ENCODE measurements at places on chromosomes 12 and 14. TPM values are rescaled to one million over a fixed set of nuclear protein-coding genes. Genes with fewer than 3 reads are reported as not detected.
A peak's percentile ranks its signal among the peaks of the same experiment; 100 is the strongest.

GRCh38 chr12:92253301-92253700 lies 107.7 kb upstream of the BTG1 start:
- H3K27me3 ChIP-seq = no peaks in the 10 kb centered on the region
- DNase-seq = no peak
- no peaks in the 10 kb centered on the region for H3K36me3 ChIP-seq
- no peak overlapping the region for H3K27ac ChIP-seq

- no peak for DNase-seq
- H3K4me3 ChIP-seq = peak overlapping the region; percentile 9
- no peaks in the 10 kb centered on the region for H3K27me3 ChIP-seq
- H3K4me1 ChIP-seq = no peaks in the 10 kb centered on the region
These were observed 426.0 kb downstream of the GALC start for GRCh38 chr14:87566991-87567390.

- H3K27ac ChIP-seq = no peak overlapping the region
- no peak for DNase-seq
- no peaks in the 10 kb centered on the region for H3K27me3 ChIP-seq
- no peak overlapping the region for H3K4me3 ChIP-seq
- H3K36me3 ChIP-seq = no peaks in the 10 kb centered on the region
These were observed 55.0 kb upstream of the GRIP1 start for GRCh38 chr12:66733839-66734238.

DNA sequence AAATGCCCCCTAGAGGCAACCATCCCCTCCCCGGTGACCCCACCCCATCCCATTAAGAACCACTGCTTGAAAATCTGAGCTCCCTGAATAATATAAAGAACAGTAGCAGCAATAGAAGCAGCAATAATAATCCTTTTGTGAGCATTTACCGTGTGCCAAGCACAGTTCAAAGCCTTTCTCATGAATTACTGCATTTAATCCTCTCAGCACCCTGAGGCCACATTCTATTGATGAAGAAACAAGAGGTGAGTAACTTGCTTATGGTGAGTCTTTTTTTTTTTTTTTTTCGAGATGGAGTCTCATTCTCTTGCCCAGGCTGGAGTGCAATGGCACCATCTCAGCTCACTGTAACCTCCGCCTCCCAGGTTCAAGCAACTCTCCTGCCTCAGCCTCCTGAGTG lies 65.0 kb downstream of the KCNK10 start:
- H3K4me1 ChIP-seq = no peaks in the 10 kb centered on the region
- no peaks in the 10 kb centered on the region for H3K36me3 ChIP-seq
- H3K4me3 ChIP-seq = no peak overlapping the region
- no peak overlapping the region for H3K27ac ChIP-seq
- no peaks in the 10 kb centered on the region for H3K27me3 ChIP-seq

DNA sequence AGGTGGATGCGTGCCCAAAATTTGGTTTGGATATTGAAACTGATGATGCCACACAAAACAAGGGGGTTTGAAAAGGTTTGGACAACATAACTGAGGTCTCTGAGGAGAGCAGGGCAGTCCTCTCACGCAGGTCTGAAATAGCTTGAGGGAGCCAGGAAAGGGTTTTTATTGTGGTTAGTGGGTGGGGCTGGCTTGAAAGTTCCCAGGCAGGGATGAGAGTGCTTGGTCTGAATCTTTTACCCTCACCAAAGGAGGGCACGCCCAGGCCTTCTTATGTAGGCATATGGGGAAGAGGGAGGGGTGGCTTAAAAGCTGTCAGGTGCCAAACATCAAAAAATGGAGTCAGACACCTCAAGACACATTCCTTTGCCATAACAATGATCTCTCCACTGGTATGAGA lies 493.1 kb upstream of the CCDC196 start:
- no peaks in the 10 kb centered on the region for H3K36me3 ChIP-seq
- no peaks in the 10 kb centered on the region for H3K4me1 ChIP-seq
- H3K4me3 ChIP-seq = no peak overlapping the region
- no peaks in the 10 kb centered on the region for H3K27me3 ChIP-seq
- DNase-seq = no peak

DNA sequence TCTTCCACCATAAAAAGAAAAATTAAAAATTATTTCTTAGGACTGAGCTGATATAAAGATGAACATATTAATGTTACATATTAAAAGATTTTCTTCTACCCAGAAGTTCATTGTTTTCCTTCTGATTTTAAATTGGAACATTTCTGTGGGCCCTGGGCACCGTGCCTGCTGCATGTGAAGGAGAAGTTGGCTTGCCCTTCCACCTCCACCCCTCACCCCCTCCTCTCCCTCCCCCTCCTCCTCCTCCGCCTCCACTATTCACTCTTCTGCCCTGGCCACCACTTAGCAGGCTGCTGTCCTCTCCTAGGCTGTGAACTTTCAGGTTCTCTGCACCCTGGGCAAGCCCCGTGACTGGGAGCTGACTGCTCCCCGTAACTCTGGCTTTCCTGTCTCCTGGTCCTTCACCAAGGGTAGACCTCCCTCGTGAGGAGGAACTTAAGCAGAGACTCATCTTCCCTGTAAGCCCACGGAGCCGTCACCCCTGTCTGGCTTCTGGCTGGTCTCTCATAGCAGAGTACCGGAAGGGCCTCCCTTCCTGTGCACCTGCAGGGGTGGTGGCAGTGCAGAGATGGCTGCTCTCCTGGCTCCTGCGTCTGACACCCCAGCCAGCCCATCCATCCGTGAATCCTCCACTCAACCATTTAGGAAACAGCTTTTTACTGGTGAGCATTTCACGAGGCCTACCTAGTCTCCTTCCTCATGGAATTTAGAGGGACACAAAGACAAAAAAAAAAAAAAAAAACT lies 12.8 kb downstream of the TUNAR start:
- H3K4me1 ChIP-seq = no peaks in the 10 kb centered on the region
- H3K27ac ChIP-seq = no peak overlapping the region
- no peak overlapping the region for H3K4me3 ChIP-seq
- no peak for DNase-seq
- H3K27me3 ChIP-seq = no peaks in the 10 kb centered on the region

DNA sequence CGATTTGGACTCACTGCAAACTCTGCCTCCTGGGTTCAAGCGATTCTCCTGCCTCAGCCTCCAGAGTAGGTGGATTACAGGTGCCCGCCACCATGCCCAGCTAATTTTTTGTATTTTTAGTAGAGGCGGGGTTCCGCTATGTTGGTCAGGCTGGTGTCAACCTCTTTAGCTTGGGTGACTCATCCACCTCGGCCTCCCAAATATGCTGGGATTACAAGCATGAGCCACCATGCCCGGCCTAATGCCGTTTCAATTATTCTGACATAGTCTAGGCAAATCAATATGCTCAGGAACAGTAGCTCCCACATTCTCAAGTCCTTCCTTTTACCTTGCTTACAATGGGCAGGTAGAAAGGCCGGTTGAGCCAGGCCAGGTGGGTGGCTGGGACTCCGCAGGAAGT lies 82.0 kb upstream of the EEA1 start:
- no peak overlapping the region for H3K27ac ChIP-seq
- no peak for DNase-seq
- H3K4me3 ChIP-seq = no peak overlapping the region
- H3K27me3 ChIP-seq = no peaks in the 10 kb centered on the region
- no peaks in the 10 kb centered on the region for H3K36me3 ChIP-seq
- H3K4me1 ChIP-seq = peaks cover 4% of the 10 kb centered on the region

GRCh38 chr14:94961386-94962165 lies 191.7 kb upstream of the GSC start:
- H3K36me3 ChIP-seq = no peaks in the 10 kb centered on the region
- H3K27ac ChIP-seq = no peak overlapping the region
- no peak overlapping the region for H3K4me3 ChIP-seq
- no peaks in the 10 kb centered on the region for H3K27me3 ChIP-seq
- no peak for DNase-seq
- H3K4me1 ChIP-seq = peaks cover 8% of the 10 kb centered on the region

DNA sequence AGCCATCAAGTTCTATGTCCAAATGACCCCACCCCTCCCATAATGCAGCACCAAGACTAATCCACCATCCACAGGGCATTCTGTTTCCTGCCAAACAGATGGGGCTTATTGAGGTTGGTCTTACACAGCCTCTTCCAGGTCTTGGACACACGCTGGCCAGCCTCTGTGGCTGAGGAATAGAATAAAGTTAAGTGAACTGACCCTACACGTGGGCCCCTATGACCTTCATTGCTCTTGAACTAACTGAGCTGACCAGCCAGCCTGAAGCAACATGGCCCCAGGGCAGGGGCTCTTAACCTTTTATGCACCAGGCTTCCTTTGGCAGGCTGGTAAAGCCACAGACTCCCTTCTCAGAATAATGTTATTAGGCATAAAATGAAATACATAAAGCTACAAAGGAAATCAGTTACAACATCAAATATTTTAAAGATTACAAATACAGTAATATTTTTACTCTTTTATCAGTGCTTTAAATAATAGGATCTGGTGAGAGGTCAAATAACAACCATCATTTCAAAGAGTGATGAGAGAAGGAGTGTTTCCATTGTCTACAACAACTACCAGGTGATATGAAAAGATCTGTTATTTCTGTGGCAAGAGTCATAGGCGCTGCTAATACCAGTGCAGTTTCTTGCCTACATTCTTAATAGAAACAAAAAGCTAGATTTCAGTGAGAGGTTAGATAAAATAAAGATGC lies 192.9 kb upstream of the NUDT4 start:
- DNase-seq = no peak
- H3K4me1 ChIP-seq = peaks cover 4% of the 10 kb centered on the region
- peak overlapping the region; percentile 17 for H3K27ac ChIP-seq
- no peak overlapping the region for H3K4me3 ChIP-seq
- H3K27me3 ChIP-seq = no peaks in the 10 kb centered on the region

DNA sequence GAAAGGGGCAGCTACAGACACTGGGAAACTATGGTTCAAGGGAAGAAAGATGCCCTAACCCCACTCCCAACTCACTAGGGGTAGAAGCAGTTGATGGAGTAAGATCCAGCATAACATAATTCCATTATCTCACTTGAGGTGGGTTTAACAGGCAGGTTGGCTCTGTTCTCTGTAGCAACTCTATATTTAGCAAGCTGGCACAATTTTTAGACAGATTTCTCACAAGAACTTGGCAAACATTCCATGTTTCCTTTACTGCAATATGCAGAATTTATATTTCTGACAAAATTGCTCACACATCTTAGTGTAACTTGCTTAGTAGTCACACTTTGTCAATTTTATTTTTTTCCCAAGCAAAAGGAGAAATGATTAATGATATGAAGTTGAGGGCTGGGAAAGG lies 475.4 kb downstream of the RMST start:
- no peaks in the 10 kb centered on the region for H3K36me3 ChIP-seq
- H3K27ac ChIP-seq = no peak overlapping the region
- H3K4me3 ChIP-seq = no peak overlapping the region
- H3K4me1 ChIP-seq = no peaks in the 10 kb centered on the region

DNA sequence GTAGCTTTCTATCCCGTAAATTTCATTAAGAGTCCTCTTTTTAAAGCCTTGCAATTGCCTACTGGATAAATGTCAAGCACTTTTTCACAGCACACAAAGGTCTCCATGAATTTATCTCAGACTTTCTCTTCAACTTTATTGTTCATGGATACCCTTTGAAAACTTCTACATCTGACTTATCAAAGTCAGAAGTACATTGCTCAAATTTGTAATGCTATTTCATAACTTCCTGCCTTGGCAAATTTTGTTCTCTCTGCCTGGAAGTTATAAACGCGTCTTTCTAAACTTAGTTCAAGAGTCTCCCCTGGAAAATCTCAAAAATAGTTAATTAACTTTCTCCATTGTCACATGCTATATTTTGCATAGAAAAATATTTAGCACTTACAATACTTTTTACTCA lies 55.9 kb upstream of the RERGL start:
- no peaks in the 10 kb centered on the region for H3K27me3 ChIP-seq
- H3K4me1 ChIP-seq = no peaks in the 10 kb centered on the region
- H3K4me3 ChIP-seq = no peak overlapping the region

DNA sequence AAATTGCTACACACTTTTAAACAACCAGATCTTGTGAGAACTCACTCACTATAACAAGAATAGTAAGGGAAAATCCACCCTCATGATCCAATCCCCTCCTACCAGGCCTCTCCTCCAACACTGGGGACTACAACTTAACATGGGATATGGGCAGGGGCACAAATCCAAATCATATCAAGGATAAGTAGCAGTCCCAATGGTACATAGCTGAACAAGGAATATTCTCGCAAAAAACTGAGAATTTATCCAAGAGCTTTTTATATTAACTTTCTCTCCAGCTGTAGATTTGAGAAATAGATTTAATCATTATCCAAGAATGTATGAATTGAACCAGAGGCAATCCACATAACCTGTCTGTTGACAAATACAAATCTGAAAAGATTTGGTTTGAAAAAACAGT lies 185.2 kb downstream of the TMTC3 start:
- no peak overlapping the region for H3K27ac ChIP-seq
- no peak for DNase-seq
- H3K4me3 ChIP-seq = no peak overlapping the region
- no peaks in the 10 kb centered on the region for H3K36me3 ChIP-seq

GRCh38 chr12:68630050-68630449 lies 19.4 kb downstream of the RAP1B start:
- peaks cover 6% of the 10 kb centered on the region for H3K4me1 ChIP-seq
- no peaks in the 10 kb centered on the region for H3K27me3 ChIP-seq
- no peaks in the 10 kb centered on the region for H3K36me3 ChIP-seq

- H3K36me3 ChIP-seq = no peaks in the 10 kb centered on the region
- H3K27ac ChIP-seq = no peak overlapping the region
- DNase-seq = no peak
These were observed 74.3 kb upstream of the PLEKHG7 start for GRCh38 chr12:92628476-92628875.

Gene GARIN6
- total RNA-seq = not detected

Gene SDR9C7
- total RNA-seq = 0.25 TPM

Gene RAPGEF3
- 50.4 TPM for total RNA-seq

Gene PLEKHD1
- total RNA-seq = under 0.01 TPM

Gene SYT1
- total RNA-seq = 0.45 TPM

Gene TPH2
- total RNA-seq = not detected

Gene KRT82
- total RNA-seq = not detected

Gene CLMN
- total RNA-seq = 4.4 TPM

Gene IFNG-AS1
- total RNA-seq = not detected

Gene C12orf42
- total RNA-seq = not detected

Measured in ovary (tissue), 10 donors.